ENCODE measurements at places on chromosomes 5 and 9.

GRCh38 chr9:36849943-36850342, 184.1 kb downstream of the PAX5 start:
- DNase-seq, result no peak

- DNase-seq, result no peak
These were observed 208.1 kb upstream of the S1PR3 start for GRCh38 chr9:88782931-88783710.

- DNase-seq, result no peak
These were observed 110.5 kb downstream of the JMY start for GRCh38 chr5:79346420-79346824.

- no peak for DNase-seq
These were observed 1.2 kb downstream of the ZNF608 start for GRCh38 chr5:124745007-124745927.

GRCh38 chr9:109320331-109320741, 523 bp downstream of the EPB41L4B start:
- no peak for DNase-seq

DNA sequence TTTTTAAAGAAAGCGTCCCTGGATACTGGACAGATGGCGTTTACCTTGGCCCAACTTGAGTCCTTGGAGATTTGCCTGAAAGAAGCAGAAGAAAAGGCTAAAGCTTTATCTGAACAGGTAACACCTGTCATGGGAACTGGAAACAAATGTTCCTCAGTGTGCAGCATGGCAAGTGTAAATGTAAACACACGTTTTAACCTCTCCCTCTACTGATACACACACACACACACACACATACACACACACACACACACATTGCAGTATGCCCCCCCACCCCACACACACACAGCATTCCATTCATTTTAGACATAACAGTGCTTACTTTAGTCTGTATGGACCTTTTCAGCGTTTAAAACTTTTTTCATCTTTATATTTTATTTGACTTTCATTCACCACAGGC, 51.1 kb downstream of the CCDC192 start:
- no peak for DNase-seq

DNA sequence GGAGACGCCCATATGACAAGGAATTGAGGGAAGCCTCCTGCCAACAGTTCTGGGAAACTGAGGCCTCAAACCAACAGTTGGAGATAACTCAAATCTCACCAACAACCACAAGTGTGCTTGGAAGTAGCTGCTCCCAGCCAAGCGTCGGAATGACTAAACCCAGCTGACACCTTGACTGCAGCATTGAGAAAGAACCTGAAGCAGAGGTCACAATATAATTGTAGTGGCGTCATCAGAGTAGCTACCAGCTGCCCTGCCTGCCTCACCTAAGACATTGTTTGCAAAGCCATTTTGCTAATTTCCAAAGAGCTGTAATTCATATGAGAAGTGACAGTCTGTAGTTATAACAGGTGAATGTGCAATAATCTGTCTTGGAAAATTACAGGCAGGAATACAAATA, 40.8 kb upstream of the ANKRD31 start:
- no peak for DNase-seq

DNA sequence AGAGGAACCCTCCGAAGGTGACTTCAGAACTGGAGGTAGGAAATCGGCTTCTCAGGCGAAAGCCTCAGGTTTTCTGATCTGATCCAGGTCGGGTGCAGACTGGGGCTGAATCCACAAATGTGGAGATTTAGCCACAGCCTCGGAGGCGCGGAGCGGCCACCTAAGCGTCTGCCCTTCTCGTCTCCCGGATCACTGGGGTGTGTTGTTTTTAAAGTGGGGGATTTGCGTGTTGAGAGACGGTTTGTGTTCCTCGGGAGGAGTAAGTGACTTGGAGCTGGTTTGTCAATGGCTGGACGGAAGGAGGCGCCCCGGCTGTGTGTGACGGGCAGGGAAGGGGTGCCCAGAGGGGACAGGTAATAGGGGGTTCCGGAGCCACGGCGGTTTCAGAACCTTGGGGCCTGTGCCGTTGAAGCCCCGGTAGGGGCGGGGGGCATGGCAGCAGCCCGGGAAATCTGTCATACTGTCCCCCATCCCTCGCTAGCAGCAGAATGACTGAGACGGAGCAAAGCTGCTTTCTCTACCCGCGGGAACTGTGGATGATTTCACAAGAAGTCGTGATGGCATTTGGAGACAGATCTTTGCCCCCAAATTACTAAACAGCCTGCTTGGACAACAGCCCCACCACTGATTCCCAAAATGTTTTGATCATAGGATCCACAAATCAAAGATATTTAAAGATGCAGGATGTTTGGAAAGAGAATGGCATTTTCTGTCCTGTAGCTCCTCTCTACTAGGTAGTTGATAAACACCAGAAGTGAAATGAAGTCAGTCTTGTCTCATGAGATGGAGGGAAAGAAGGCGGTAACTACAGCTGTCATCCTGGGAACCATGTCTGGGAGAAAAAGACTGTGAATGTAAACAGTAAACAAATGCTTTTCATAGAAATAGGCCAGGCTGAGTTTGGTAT, 216.5 kb downstream of the PDZD2 start:
- DNase-seq, result no peak

- DNase-seq, result no peak
These were observed 105.6 kb downstream of the ARSB start for GRCh38 chr5:78879516-78879915.

- no peak for DNase-seq
These were observed 208.6 kb downstream of the MPDZ start for GRCh38 chr9:13070612-13071595.

DNA sequence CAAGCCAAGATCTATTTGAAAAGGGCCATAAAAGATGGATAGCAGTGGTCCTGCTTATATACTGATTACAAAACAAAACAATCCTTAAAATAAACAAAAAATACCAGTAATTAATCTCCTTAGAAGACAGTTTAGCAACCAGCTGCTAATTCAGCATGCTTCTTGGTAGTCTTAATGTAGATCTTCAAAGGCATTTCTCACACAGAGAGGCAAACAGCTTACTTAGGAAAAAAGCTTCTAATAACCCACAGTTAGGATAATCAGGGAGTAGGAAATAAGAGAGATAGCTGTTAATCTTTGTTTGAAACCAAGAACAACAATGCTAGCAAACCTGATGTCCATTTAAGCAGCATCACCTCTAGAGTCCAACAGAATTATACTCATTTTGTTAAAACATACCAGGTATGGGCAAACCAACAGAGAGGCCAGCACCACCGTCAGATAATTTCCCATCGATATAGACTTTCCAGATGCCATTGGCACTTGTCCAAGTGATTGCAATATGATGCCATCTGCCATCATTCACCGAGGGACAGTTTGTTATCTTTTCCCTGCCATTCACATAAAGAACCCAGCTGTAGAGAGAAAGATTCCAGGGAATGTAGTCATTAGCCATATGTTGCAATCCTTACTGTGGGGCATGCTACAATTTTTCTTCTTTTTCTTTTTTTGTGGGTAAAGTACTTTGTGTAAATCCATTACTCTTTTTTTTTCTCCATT, 105.6 kb upstream of the TXNDC8 start:
- DNase-seq, result no peak

DNA sequence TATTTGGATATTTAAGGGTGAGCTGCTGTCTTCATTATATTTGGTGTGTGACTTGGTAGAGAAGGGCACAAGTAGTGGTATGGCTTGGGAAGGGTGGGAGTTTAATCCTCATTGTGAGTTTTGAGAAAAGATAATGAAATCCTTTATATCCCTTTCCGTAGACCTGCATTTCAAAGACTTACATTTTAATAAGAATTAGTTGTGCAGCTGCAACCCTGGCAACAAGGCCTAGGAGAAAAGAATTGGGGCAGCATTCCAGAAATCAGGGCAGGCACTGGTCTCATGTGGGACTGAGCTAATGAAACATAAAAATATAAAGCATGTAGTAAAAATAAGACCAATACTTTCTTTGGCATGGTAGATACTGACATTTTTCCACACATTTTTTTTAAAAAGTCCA, 60.5 kb downstream of the CDC42SE2 start:
- no peak for DNase-seq

- DNase-seq, result no peak
These were observed 14.2 kb upstream of the PSIP1 start for GRCh38 chr9:15524845-15525455.

DNA sequence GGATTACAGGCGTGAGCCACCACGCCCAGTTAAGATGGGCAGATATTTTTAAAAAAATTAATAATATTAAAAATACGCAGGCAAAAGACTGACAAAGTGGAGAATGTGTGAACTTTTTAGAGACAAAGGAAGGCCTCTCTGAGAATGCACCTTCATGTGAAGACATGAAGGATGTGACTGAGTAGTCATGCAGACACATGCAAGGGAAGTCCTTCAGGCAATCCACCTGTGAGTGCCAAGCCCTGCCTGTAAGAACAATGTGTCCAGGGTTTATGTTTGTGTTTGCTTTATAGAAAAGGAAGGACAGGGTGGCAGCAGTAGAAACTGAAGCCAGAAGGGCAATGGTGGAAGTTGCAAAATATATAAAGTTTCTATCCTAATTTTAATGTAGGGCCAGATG, 169.2 kb downstream of the EDIL3 start:
- DNase-seq, result no peak

DNA sequence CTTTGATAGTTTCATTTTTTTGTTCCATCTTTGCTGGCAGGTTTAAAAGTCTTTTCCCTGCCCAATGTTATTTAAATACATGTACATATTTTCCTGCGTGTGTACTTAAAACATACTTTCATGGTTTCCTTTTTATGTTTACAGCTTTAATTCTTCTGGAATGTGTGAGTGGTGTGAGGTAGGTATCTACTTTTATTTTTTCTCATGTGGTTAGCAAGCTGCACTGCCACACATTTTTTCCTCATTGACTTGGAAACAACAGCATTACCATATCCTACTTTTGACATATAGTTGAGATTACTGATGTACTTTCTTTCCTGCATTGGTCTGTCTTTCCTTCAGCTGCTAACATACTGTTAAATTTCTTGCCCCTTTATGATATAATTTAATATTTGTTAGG, 51.4 kb upstream of the COL15A1 start:
- DNase-seq, result no peak

DNA sequence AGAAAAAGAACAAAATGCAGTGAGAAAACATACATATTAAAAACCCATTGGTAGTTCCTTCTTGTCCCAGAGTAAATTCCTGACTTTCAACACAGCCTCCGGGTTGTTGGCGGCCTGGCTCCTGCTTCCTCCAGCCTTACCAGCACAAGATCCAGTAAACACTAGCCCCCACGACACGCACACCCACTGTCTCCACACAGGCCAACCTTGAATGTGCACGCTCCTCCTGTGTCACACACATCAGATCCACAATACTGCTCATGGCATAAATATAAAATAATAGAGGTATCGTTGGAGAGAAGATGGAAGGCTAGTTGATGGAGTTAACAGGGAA, 2.5 kb upstream of the SLC31A2 start:
- DNase-seq, result no peak
